ENCODE measurements at places on chromosomes 12 and 14.

GRCh38 chr14:68937471-68938270 is 41.4 kb downstream of the ACTN1 start:
- no peak for DNase-seq

- DNase-seq: no peak
These were observed 23.6 kb downstream of the ZNF664 start for GRCh38 chr12:123996581-123996980.

GRCh38 chr12:91852634-91853033 is 293.0 kb downstream of the BTG1 start:
- no peak for DNase-seq

DNA sequence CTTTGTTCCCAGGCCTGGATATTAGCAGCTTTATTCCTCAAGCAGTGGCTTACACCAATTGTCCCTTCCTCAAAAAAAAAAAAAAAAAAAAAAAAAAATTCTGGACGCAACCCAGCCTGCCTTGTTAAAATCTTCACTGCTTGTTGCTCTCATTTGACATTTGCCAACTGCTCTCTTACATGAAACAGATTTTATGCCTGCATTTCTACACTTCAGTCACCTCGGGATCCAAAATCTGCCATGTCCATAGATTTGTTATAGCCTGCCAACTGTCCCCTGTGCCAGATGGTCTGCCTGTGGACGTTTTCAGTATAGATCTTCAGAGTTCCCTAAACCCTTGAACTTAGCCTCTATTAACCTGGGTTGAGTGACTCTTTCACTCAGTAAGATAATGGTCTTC is 651.5 kb downstream of the FSCB start:
- no peak for DNase-seq

- no peak for DNase-seq
These were observed 23.2 kb upstream of the BICD1 start for GRCh38 chr12:32083489-32083888.

DNA sequence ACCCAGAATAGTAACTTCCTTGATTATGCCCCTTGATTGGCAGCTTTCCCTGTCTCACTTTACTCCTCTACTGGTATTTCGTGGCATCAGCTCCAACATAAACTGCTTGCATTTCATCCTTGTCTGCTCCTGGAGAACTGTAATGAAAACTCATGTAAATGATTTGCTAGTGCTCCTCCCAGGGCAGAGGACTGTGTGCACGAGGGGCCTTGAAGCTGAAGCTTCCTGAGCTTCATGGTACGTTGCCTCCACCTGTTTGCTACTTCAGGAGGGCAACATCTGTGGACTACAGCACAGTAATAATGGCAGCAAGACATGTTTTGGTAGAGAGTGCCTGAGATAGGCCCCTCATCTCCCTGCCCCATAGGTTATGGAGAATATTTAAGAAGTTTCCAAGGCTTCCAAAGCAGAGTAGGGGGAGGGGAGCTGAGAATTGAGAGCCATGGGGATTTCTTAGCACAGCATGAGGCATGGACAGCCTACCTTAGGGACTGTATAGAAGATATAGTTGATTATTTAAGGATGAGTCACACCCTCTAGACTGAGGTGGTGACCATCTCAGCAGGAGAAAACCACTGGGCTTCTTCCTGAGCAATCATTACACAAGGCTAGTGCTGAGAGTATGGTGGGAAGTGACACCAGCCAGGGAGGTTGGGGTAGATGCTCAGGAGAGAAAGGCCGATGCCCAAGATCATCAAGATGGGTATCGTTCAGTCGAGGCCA is 29.5 kb downstream of the CCDC198 start:
- DNase-seq: no peak

- no peak for DNase-seq
These were observed 232.4 kb downstream of the AKAP6 start for GRCh38 chr14:32561520-32561919.

- DNase-seq: no peak
These were observed 195.3 kb upstream of the IGF1 start for GRCh38 chr12:102675672-102676071.

DNA sequence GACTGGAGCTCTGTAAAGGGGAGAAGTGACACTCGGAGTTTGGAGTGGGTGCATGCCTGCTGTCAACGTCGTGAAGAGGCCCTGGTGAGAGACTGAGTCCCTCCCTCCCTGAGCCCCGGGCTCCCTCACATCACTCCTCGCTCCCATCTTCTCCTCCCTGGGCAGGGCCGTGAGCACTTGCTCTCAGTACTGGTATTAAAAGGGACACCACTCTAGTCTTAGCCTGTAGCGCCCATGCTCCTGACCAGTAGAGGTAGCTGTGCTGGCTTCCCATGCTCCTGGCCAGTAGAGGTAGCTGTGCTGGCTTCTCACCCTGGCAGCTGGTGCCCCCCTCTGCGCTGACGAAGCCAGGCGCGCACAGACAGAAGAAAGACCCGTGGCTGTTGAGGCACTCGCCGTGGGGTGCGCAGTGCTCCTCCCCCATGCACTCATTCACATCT is 14.7 kb downstream of the ISCA2 start:
- DNase-seq: no peak

DNA sequence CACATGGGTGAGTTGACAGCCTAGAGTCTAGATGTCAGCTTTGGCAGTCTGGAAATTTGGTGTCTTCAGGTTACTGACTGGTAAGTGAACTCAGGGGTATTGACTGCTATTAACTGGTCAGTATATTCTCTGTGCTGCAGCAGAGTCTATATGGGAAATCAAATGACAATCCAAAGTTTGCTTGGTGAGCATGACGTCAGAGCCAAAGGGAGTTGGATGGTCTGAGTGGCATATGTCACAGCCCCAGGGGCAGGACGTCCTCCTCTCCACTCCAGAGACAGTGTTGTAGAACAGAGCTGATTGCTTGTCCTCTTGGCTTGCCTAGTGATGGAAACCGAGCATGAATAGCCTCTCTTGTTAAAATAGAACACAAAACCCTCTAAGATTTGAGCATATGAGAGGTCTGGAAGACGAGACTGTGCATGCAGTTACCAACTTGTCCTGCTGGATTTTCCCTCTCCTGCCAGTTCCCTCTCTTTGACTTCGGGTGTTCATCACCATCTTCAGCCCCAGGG is 3.3 kb upstream of the TBC1D30 start:
- DNase-seq: no peak

DNA sequence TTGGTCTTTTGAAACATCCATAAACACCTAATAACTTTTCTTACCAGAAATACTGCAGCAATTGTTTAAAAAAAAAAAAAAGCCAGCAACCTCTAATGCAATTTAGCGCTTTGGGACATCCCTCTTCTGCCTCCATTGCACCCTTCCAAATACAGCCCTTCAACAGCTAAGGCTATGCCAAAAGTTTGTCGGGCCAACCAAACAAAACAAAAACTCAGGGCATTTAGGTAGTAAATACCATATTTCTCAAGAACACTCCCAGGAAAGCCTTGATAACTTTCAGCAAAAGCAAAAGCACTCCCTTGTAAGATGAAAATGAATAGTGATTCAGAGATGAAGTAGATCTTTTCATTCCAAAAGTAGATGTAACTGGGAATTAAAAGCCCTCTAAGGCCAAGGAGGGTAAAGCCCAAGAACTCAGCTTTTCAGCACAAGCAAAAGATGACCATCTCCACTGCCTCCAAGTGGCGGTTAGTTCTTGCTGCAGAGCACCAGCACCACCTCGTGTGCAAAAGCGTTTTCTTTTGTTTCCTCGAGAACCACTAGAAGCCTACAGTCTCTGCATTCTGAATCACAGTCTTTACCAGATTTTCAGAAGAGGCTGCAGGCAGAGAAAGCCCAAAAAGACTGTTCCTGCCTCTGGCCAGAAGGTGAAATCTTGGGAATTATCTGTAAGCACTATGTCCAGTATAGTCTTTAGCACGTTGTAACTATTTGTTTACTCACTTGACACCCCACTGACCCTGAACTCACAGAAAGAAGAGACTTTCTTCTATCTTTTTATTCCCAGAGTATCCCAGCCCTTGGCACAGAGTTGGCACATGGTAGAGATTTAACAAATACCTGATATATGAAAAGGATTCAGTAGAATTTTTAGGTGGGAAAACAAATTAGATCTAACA is 53.1 kb downstream of the SIX6 start:
- peak; percentile 68 for DNase-seq

- DNase-seq: no peak
These were observed 878 bp downstream of the TMEM119 start for GRCh38 chr12:108596854-108597558.

GRCh38 chr12:2378835-2379330 is 326.1 kb downstream of the CACNA1C start:
- DNase-seq: no peak

DNA sequence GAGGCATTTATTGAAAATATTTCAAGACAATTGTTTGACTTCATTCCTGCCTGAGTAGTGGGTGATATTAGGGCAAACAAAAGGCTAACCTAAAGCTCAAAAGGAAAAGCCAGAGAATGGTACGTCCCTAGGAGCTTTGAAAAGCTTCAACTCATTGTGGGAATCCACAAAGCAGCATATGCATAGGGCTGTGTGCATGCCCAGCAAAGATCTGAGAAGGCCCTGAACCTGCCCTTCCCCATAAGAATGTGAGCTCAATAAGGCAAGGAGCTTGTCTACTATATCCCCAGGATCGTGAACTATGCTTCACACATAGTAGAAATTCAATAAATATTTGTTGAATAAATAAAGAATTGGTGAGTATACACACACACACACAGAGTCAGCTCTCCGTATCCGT is 19.1 kb upstream of the RAD52 start:
- DNase-seq: no peak

GRCh38 chr12:115897729-115898128 is 379.8 kb downstream of the MED13L start:
- no peak for DNase-seq

GRCh38 chr12:241266-241665 is 21.4 kb downstream of the SLC6A13 start:
- no peak for DNase-seq

Measured in NCI-H1436 (cell line).